ENCODE measurements at places on chromosomes 2 and 18. TPM values are rescaled to one million over a fixed set of nuclear protein-coding genes. Genes with fewer than 3 reads are reported as not detected.

GNLY gene
- total RNA-seq: 0.44 TPM

ZCCHC2 gene
- 7.3 TPM for total RNA-seq

TTN gene
- total RNA-seq: 1.5 TPM

STK39 gene
- total RNA-seq: 29.6 TPM

FARSB gene
- 24.2 TPM for total RNA-seq

KHK gene
- total RNA-seq: 3.5 TPM

MAP3K19 gene
- total RNA-seq: not detected

ZAP70 gene
- 0.76 TPM for total RNA-seq

SAG gene
- not detected for total RNA-seq

ANKRD30BL gene
- total RNA-seq: not detected

IL36B gene
- total RNA-seq: 1.4 TPM

ALS2 gene
- total RNA-seq: 8.5 TPM

INO80B gene
- total RNA-seq: 22.6 TPM

POTEF gene
- total RNA-seq: not detected

PMAIP1 gene
- total RNA-seq: 11.6 TPM

DNAJC5G gene
- not detected for total RNA-seq

PPP1R7 gene
- total RNA-seq: 74.7 TPM

AQP12B gene
- not detected for total RNA-seq

GULP1 gene
- 10.2 TPM for total RNA-seq

ONECUT2 gene
- total RNA-seq: under 0.01 TPM

GCKR gene
- total RNA-seq: 0.84 TPM

CTLA4 gene
- 0.52 TPM for total RNA-seq

ALK gene
- 0.04 TPM for total RNA-seq
